Fibroblast of skin of left quadriceps (primary cell): ENCODE measurements at places on chromosomes 16 and 17.

GRCh38 chr17:20279631-20280030 lies 187.7 kb downstream of the LGALS9B start:
- DNase-seq = no peak

DNA sequence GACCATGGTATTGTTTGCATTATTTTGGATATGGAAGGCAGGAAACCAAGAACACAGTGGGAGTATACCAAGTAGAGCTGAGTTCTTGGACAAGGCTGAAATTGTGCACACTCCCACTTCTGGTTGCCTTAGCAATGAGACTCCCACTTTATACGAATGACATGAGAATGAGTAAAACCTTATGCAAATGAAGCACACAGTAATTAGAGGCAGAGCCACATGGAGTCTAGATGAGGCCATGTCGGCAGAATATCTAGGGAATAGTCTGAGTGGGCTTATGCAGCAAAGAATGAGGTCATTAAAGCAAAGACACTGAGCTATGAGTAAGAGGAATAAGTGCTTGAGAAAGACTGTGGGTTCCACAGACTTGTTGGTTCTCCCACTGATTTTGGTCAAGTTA lies 178.7 kb downstream of the GRIN2A start:
- DNase-seq = no peak

DNA sequence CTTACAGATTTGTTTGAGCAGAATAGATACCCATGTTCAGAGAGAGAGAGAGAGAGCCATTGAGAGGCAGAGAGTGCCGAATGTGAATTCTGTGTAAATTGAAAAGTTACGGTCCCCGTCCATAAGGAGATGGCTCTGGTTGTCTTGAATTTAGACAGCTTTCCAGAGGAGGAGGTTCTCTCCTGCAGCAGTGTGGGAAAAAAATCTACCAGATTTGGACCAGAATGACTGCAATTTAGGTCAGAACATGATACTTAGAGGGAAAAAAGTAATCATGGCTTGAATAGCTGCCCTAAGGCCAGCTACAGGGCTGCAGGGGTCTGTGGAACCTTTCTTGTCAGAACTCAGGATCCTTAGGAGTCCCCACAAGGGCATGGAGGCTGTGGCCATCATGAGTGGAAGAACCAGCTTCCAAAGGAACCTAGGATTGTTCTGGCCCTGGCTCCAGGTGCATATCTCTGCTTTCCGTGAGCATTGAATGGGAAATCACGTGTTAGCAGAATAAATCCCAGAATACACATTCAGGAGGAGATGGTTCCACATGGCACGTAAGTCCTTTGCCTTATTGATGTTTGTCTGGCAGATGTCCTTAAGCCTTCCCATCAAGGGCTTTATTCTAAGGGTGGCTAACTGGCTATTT lies 13.0 kb downstream of the PITPNC1 start:
- no peak for DNase-seq

DNA sequence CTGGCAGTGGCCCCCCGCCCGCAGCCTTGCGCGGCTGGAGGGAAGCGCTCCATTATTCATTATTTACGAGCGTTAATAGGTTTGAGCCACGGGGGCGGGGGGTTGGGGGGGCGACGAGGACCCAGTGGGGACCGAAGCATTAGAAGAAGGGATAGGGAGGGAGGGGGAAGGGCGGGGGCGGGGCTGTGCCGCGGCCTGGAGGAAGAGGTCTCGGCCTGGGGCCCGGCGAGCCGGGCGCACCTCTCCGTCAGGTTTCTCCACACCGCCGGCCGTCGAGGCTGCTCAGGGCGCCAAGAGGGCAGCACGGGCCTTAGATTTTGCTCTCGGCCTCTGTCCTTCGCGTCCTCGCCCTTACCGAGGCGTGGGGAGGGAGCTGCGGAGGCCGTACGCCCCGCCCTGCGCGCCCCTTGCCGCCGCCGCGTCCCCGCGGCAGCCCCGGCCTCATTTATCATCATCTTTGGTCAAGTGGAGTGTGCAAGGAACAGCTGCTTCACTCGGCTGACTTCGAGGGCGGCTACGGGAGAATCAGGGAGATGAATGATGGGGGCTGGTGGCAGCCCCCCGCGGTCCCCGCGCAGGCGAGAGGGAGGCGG lies 54.2 kb downstream of the SREBF1 start:
- DNase-seq = no peak

GRCh38 chr17:16300554-16300953 lies 52.7 kb downstream of the CENPV start:
- no peak for DNase-seq

DNA sequence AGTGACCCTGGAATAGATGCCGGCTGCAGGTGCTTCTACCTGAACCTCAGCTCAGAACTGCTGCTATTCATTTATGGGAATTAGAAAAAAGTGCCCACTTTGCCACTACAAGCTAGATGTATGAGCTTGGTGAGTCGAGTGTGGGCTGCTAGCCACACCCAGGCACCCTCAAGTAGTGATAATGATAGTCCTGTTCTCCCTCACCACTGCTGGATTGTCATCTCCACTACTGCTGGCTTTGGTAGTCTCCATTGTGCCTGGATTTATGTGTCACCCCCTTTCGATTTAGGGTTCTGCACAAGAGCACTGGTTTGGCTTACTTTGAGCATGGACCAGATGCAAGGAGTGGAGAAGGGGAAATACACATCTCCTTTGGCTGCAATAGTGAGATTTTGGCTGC lies 73.0 kb upstream of the N4BP1 start:
- DNase-seq = no peak

- DNase-seq = no peak
These were observed 46.1 kb upstream of the MYOCD start for GRCh38 chr17:12619459-12620199.

- no peak for DNase-seq
These were observed at the start of gene SDR42E1 for GRCh38 chr16:82011199-82011641. Gene SDR42E1 (minus strand): TSS chr16:82011470. CDS start chr16:82000858, 10,612 bp downstream.

GRCh38 chr16:83912519-83913244 lies 13.8 kb downstream of the MLYCD start:
- no peak for DNase-seq

DNA sequence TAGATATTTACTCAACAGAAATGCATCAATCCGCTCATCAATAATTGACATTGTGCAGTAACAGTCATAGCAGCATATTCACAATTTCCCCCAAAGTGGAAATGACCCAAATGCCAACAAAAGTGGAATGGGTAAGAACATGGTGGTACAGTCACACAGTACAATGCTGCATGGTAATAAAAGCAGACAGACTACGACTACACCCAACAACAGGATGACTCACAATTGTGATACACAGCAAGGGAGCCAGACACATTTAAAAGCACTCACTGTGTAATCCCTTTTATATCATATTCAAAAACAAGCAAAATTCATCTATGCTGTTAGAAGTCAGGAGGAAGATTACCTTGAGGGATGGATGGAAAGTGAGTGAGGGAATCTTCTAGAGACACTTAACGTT lies 76.5 kb upstream of the NUDT7 start:
- no peak for DNase-seq

DNA sequence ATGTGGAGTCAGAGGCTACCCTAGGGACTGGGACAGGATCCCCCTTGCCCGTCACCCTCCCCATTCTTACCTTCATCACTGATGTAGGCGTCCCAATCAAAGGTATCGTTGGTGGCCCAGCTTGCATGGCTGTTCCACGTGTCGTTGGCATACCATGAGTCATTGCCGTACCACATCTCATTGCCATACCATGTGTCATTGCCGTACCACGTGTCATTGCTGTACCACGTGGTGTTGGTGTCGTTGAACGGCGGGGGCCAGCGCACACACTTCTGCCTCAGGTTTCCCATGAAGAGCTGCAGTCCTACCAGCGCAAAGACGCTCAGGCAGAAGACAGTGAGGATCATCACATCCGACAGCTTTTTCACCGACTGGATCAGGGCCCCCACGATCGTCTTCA lies 4.8 kb downstream of the SCN4A start:
- DNase-seq = no peak

DNA sequence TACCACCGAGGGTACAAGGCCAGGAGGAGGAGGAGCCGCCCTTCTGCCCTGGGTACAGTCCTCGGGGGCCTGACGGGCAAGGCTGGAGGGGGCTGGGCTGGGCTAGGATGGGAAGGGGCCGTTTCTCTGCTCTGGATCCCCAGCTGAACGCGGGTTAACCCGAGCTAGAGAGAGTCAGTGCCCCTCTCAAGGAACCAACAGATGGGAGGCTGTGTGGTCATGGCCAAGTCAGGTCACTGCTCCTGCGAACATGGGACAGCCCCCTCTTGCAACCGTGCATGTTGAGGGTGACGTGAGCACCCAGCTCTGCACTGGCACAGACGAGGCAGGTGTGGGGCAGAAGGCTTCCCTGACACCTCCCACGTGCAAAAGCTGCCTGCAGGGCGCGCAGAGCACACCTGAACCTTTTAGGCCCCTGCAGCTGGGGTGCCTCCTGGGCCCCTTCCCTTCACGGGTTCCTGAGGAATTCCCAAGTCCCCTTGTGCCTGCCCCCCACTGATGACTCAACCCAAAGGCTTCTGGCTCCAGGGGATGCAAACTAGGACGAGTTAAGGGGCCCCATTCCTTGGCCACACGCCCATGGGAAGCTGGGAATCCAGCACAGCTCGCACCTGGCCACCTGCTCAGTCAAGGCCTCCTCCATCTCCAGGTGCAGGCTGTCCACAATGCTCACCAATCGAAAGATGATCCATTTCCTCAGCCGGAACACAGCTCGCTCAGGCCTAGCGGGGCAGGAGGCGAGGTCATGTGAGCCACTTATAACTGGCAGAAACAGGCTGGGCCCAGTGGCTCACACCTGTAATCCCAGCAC lies 6.3 kb downstream of the MYBBP1A start:
- no peak for DNase-seq

DNA sequence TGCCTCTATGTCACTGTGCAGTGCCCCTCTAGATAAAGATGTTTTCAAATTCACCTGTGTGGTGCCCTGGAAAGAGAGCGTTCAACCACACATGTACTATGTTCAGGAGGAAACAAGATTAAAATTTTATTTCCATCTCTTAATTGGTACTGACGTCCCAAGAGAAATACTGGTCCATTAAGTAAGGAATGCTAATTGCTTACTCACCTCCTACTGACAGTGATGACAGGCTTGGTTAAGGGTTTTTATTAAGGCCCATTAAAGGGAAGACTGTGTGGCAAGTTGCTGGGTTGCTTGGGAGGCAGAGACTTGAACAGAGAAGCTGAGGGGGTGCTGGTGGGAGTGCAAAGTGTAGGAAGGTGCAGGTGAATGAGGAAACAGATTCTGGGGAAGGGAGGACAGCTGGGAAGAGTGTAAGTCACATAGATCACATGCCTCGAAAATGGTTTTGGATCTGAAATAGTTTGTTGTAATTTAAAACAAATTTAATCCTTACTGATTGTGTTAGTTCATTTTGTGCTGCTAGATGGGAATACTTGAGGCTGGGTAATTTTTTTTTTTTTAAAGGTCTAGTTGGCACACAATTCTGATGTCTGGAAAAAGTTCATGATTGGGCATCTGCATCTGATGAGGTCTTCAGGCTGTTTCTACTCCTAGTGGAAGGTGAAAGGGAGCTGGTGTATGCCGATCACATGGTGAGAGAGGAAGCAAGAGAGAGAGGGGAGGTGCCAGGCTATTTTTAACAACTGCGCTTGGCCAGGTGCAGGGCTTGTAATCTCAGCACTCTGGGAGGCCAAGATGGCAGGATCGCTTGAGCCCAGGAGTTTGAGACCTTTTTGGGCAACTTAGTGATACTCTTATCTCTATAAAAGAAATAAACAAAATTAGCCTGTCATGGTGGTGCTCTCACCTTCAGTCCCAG lies 140.5 kb downstream of the CACNG3 start:
- DNase-seq = no peak

GRCh38 chr16:57944970-57945739 lies 25.8 kb downstream of the CNGB1 start:
- no peak for DNase-seq

- DNase-seq = peak; percentile 79
These were observed 6.0 kb upstream of the RNF213 start for GRCh38 chr17:80254396-80255251.

- DNase-seq = no peak
These were observed 160.9 kb upstream of the TOX3 start for GRCh38 chr16:52707676-52708337.

DNA sequence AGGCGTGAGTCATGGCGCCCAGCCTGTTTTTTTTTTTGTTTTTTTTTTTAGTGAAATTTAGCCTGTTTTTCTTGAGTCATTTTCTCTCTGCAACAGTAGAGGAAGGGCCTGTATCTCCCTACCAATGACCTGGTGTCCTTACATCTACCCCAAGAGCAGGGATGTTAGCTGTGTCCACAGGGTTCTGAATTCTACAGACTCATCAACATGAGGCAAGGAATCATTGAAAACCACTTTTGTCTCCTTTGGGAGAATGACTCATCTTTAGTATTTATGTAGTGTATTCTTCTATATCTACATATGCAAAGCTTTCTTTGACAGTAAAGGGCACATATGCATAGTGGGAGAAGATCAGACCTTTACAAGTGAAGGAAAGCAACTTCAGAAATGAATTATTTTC lies 105.3 kb downstream of the SPECC1 start:
- DNase-seq = no peak

- peak; percentile 57 for DNase-seq
These were observed 9.7 kb downstream of the RHBDL3 start for GRCh38 chr17:32275060-32276042.

- DNase-seq = peak; percentile 23
These were observed 476.9 kb upstream of the GOT2 start for GRCh38 chr16:59210955-59211541.

DNA sequence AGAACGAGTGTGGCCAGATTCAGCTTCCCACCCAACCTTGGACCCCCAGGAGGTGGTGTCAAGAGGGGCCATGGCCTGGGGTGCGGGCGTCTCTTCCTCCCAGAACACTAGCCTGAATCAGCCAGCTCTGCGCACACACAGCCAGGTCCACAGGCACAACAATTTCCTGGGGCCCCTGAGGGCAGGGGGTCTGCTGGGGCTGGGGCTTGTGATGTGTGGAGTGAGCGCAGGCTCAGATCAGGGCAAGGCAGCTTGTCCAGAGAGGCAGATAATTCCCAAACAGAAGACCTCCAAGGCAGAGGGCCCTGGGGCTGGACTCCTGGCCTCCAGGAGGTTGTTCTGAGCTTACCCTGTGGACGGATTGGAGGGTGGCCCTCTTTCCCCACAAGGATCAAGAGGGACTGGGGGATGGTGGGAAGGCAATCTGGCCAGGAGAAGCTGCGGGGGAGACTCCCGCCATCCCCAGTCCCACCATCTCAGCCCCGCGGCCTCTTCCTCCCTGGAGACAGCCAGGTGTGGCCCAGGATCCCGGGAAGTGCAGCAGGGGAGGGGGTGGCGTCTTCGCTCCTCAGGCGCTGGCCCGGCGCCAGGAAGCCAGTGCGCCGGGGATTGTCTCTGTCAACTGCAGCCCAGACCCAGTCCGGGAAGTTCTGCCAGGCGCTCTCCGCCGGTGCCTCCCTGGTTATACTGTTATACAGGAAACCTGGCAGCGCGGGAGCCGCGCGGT lies 52.0 kb upstream of the AMZ2 start:
- no peak for DNase-seq
